ENCODE measurements at places on chromosomes 11 and 22.

GRCh38 chr11:70901951-70902521 lies 350.3 kb downstream of the SHANK2 start:
- no peak for DNase-seq

DNA sequence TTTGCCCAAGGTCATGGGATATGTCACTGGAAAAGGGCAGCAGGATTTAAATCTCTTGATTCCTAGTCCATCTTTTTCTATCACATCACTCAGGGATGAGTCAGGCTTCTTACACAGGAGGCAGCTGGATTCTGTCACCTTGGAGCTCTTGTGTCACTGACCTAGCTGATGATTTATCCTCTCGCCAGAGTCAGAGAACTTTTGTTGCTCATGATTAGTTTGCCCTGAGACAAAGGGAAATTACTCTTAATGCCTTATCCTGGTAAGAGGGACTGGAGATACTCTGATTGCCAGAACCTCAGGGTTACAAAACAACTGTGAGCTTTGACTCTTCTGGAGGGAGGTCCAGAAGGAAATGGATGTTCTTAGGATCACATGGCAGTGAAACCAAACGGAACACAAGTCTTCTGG lies 10.1 kb downstream of the COA4 start:
- DNase-seq, result peak; percentile 93

GRCh38 chr11:80173371-80174136 lies 732.7 kb upstream of the TENM4 start:
- DNase-seq, result no peak

DNA sequence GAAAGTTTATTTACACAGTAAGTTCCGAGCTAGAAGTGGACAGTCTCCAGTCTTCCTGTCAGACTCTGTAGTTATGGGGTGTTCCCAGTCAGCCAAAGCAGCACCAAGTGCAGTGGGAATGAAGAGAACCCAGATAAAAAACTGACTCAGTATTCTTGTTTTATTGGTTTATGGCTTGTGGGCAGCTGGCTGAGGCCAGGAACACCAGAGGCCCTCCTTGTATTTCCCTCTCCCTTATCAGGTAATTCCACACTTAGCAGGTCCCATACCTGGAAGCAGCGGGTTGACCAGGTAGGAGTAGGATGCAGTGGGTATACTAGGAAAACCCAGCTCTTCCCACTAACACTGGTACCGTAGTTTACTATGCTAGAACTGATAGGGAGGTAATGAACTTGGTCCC lies 3.5 kb upstream of the BACE1-AS start:
- DNase-seq, result no peak

- no peak for DNase-seq
These were observed 301.8 kb upstream of the SORL1-AS1 start for GRCh38 chr11:121754598-121754997.

DNA sequence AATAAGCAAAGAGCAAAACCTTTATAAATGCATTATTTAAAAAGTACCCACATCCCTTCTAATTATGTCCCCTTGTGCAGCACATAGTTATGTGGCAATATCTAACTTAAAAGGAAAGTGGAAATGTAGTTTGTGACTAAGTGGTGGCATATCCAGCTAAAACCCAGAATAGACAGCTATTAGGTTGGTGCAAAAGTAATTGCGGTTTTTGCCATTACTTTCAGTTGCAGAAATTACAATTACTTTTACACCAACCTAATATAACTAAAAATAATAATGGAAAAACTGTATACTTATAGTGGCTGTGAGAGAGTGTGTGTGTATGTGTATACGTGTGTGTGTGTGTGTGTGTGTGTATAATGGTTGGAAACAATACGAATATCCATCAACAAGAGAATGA lies 1108.1 kb upstream of the CNTN5 start:
- no peak for DNase-seq

- DNase-seq, result no peak
These were observed 34.9 kb downstream of the DENND5A start for GRCh38 chr11:9230296-9230695.

- no peak for DNase-seq
These were observed 40.9 kb upstream of the SUSD2 start for GRCh38 chr22:24140357-24140756.

GRCh38 chr11:97157221-97157740 lies 767.5 kb downstream of the JRKL start:
- no peak for DNase-seq

GRCh38 chr11:17273211-17273610 lies 3.3 kb upstream of the NUCB2 start:
- DNase-seq, result no peak

DNA sequence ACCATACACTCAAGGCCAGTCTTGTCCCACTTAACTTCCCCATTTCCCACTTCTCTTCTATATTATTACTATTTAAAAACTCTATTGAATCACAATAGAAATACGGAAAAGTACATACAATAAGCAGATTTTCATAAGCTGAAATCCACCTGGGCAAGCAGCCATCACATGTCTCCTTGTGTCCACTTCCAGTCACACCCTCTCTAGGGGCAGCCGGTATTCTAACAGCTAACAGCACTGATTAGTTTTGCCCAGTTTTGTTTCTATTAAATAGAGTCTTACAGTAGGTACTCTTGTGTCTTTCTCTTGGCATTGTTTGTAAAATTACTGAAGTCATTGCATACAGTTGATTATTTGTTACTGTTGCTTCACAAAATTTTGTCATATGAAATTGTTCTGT lies 37.8 kb downstream of the PPP6R3 start:
- no peak for DNase-seq

- no peak for DNase-seq
These were observed 89.2 kb downstream of the GALNT18 start for GRCh38 chr11:11532574-11532973.

DNA sequence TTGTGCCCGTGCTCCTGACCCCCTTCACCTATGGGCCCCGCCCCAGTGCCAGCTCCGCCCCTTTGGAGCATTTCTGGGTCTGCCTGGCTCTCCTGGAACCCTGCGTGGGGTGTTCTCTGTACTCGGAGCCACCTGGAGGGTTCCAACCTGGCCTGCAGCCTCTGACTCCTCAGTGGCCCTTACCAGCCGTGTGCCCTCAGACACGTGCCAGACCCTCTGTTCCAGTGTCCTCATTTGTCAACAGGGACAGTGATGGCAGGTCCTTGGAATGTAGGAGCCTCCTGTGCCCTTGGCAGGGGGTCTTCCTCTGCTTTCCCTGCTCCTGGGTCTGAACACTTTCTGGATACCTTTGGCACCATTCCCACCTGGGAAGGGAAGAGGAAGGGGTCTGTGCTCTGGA lies 96.4 kb downstream of the CACNA1I start:
- DNase-seq, result no peak

DNA sequence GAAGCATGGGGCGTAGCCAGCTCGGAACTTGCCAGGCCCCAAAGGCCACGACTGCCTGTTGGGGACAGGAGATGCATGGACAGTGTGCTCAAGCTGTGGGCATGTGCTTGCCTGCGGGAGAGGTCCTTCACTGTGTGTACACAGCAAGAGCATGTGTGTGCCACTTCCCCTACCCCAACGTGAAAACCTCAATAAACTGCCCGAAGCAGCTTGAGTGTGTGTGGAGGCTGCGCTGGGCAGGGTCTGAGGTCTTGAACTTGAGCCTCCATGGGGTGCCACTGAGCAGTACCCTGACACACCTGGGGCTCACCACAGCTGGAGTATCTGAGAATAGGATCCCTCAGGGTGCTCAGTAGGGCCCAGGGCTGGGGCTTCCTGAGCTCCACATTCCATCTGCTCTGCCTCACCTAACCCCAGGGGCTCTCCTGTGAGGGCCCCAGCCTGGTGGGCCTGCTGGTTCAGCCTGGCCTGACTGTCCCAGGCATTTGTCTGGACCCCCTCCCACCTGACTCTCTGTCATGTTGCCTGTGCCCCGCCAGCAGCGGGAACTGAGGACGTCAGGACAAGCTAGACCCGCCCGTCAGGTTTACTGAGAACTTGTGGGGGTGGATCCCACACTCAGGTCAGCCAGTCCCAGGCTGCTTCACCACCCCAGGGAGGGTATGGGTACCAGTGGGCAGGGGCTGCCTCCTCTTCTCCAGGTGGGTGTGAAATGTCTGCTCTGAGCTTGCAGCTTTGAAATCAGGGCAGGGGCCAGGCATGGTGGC lies 3.2 kb downstream of the RASSF7 start:
- no peak for DNase-seq

DNA sequence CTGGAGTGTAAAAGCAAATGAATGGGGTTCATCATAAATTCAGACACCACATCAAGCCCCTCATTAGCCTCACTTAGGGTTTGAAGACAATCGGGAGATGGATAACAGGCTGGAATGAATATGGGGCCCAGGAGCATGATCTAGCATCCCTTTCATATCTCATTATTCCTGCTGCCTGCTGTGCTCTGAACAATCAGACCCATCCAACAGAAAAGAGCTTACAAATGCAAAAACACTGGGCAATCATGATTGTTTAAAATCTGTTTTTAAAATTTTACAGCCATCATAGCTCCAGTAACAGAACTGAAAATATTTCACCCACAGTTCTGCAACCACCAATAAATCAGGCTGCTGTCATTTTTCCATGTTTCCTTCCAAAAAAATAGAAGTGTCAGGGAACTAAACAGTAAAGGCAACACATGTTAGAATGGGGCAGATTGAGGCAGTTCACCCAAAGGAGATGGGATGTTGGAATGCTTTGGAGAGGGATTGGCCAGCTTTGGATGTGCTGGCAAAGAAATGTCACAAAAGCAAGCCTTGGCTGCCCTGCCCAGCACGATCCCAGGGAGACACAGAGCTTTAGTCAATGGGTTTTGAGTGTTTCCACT lies 47.8 kb upstream of the BMAL1 start:
- DNase-seq, result no peak

DNA sequence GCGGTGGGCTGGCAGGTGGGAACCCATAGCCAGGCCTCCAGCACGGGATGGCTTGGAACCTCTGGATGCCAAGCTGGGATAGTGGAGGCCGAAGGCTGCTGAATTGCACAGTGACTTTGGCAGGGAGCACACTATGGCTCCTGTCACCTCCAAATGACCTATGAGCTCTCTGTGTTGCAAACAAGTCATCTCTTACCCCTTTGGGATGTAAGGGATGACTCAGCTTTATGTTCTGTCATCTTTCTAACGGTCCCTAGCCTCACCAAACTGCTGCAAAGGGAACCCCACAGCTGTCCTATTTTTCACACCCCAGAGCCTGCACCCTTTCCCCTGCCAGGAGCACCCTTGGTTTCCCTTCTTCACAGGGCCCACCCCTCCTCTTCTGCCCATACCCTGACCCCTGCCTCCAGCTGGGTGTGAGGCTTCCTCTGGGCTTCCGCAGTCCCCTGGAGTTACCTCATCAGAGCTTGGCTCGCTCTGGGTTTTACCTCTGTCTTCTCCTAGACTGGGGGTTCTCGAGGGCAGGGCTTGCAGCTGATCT lies 2.7 kb upstream of the SCUBE1 start:
- DNase-seq, result no peak

DNA sequence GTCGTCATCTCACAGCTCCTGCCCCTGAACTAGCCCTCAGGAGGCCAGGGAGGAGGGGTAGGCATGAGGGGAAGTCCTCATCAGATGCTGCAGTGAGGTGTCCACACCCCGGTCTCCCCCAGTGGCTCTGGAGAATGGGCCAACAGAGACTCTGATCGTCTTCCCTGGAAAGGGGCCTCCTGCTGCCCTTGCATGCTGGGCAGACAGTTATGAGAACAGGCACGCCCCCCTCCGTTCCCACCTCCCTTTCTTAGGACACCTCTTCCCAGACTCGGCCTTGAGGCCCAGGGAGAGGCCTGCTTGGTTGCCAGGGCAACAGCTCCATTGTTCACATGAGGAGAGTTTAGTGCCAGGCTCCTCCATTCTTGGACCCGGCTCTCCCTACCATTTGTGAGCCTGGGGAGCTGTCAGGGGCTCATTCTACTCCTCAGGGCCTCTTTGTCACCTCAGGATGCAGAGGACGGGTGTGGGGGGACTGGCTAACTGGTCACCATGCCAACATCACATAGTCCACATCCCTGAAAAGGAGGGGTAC lies 157.7 kb downstream of the TTC17 start:
- DNase-seq, result no peak

- DNase-seq, result no peak
These were observed 1411.1 kb downstream of the BRD1 start for GRCh38 chr22:48416396-48417224.

DNA sequence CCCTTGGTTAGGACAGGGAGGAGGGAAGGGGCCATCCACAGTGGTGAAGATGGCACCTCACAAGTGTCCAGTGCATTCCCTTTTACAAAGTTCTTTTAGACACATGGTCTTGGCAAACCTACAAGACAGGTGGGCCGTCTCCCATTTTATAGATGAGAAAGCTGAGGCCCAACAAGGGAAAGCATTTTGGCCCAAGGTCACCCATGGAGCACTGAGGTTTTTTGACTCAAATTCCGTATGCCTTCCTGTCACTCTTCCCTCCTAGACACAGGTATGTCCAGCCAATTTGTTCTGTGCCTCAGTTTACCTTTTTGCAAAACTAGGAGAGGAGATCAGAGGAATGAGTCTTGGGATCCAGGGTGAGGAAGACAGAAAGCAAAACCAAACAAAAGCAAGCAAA lies 1.2 kb downstream of the C1QTNF4 start:
- DNase-seq, result no peak

DNA sequence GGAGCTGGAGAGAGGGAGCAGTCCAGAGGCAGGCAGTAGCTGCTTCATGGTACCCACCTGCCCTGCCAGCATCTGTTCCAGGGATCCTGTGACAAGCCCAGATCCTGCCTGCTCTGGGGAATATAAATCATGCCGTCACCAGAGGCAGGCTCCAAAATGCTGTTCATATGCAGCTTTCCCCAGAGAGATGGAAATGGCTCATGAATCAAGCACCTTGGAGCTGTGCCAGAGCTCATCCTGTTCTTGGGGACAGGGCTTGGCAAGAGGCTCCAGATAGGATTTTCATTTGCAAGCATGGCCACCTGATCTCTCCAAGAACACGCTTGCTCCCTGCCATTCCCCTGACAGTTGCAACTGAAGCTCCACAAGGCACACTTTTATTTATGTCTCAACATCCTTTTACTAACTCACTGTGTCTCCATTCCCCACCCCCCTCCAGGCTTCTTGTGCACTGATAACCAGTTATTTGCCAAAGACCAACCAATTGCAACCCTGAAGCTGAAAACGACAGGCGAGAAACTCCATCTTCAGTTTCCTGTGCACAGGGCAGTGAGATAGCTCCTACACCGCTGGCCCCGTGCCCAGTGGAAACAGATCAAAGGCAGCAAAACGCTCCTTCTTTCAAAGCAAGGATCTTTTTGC lies 115.8 kb upstream of the PITPNB start:
- no peak for DNase-seq

GRCh38 chr22:21941921-21942320 lies 10.7 kb downstream of the PPM1F start:
- DNase-seq, result no peak

- no peak for DNase-seq
These were observed 125.0 kb downstream of the RAB38 start for GRCh38 chr11:88050247-88050646.
